ENCODE measurements at places on chromosomes 2 and 18.
A peak's percentile ranks its signal among the peaks of the same experiment; 100 is the strongest.

- no peak for DNase-seq
These were observed 49.7 kb downstream of the CYRIA start for GRCh38 chr2:16615687-16616615.

DNA sequence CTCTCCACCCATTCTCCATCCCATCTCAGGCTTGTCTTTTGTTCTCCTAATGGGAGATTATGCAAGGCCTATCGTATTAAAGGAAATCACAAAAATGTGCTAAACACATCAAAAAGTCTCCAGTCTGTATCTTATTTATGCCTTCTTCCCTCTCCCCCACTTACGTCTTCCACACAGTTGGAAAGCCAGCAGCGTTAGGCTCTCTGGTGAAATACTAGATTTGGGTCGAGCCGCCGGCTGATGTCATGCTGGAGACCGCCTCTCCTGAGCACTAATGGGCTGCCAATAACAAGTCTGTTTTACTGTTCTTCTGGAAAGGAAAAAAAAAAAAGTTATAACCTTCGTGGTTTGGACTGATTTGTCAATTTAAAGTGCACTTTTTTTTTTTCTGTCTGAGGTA, 182.7 kb upstream of the SIX2 start:
- no peak for DNase-seq

GRCh38 chr18:50320719-50321118, 33.2 kb upstream of the CXXC1 start:
- no peak for DNase-seq

- DNase-seq = no peak
These were observed 44.6 kb upstream of the LPIN2 start for GRCh38 chr18:3057526-3057925.

GRCh38 chr2:37648331-37649011, 23.0 kb downstream of the CDC42EP3 start:
- DNase-seq = no peak

- DNase-seq = no peak
These were observed 1.7 kb upstream of the PKDCC start for GRCh38 chr2:42045848-42046748.

DNA sequence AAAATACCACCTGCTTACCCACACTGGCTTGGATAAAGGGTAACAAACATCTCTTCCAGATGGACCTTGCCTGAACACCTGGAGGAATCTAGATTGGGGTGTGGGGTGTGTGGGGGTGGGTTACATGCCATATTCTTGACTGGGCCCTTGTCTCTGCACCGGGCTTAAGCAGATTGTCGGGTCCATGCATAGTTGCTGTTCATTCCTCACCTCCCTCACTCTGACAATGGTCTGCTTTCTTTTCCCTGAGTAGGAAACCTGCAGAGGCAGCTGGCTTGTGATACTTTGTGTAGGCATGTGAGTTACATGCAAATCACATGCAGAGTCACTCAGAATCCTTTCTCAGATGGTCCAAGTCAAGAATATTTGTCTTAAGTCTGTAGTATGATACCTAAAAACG, 112.8 kb upstream of the GLS start:
- no peak for DNase-seq

GRCh38 chr2:197209246-197209645, 101.3 kb downstream of the ANKRD44 start:
- no peak for DNase-seq

DNA sequence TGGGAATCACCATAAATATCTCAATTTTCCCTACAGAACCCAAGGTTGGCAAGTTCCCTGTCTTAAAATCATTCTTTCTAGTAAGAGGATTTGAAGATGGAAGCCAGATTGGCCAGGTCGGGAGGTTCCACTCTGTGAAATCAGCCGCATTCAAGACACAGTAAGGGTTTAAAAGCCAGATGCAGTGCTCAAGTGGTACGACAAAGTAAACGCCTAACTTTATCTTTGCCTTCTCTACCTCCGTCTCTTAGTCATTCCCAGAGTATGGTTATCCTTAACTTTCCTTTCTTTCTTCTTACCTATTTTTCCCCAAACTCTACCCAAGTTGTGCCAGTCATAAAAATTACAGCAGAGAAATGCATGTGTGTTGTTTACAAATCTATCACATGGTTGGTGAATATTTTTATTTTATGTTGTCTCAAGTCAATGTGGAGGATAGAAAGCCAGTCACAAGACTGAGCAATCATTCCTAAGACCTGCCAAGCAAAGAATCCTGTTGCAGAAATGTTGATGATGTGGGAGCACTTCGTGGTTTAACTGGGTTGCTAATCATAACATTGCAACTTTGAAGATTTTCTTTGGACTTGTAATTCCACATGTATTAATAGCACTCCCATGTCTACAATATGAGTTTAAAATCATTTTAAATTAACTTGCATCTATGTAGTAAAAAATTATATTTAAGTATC, 62.6 kb downstream of the SLC40A1 start:
- no peak for DNase-seq

DNA sequence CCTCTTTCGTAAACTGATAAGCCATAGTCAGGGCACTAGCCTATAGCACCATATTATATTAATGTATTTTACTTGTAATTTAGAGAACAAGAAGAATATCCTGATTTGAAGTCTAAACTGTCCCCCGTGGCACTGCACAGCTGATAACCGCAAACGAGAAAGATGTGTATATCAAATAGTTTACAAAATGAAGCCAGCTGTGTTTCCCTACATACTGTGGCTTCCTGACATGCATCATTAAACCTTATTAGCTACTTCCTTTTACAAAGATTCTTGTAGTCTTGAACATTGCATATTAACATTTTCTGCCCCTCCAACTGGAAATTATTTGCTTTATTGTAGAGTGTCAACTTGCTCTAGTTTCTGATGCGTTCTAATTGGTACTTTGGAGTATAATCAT, 153.5 kb upstream of the NFATC1 start:
- no peak for DNase-seq

- DNase-seq = no peak
These were observed 64.9 kb downstream of the EIPR1 start for GRCh38 chr2:3312576-3313345.

GRCh38 chr2:21837168-21837960, 713.6 kb downstream of the TDRD15 start:
- DNase-seq = no peak

- peak; percentile 26 for DNase-seq
These were observed 31.4 kb downstream of the IL18R1 start for GRCh38 chr2:102386867-102387541.

DNA sequence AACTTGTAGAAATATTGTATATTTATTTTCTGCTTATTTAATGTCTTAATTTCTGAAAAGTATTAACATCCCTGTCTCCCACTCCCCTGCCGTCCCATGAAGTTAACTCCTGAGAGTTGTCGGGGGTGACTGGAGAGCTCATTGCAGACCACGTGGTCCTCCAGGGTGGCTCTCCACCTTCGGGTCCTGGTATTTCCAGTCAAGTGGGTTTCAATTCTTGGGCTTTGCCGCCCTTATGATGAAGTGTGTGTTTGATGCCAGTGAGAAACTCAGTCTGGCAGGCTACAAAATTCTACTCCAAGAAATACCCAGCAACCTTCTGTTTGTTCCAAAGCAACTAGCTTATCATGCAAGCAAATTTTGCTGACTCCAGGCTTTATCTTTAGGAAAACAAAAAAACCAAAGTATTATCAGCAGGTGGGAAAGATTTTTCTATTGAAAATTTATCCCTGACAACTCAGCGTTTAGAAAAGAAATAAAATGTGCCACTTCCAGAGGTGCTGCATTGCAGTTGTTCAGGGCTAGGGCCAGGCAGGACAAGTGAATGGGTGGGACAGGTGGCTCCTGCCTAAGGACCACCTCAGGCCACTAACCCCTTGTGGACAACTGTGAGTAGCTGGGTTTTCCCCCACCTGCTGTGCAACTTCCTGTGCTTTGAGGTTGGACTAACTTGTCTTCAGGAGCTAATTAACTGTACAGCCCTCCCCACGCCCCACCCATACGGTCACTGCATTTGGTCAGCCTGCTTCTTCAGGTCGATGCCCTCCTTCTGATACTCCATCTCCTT, 46.6 kb downstream of the BCL2L11 start:
- peak; percentile 37 for DNase-seq

- no peak for DNase-seq
These were observed 1723.5 kb upstream of the LRRTM1 start for GRCh38 chr2:82027921-82028615.

DNA sequence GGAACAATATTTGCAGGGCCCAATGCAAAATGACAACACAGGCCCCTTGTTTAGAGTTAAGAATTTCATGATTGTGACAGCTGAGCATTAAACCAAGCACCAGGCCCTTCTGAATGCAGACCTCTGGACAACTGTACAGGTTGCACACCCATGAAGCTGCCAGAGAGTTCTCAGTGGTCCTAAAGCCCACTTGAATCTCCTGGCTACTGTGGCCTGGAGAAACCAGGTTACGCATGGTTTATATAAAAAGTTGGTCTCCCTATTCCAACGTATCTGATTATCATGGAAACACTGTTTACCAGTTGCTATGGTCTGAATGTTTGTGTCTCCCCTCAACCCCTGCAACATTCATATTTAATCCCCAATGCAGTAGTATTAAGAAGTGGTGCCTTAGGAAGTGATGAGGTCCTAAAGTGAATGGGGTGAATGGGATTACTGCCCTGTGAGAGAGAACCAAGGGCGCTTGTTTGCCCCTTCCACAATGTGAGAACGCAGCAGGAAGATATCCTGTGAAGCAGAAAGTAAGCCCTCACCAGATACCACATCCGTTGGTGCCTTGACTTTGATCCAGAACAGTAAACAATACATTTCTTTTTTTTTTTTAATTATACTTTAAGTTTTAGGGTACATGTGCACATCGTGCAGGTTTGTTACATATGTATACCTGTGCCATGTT, 48.0 kb upstream of the ANXA4 start:
- DNase-seq = no peak

DNA sequence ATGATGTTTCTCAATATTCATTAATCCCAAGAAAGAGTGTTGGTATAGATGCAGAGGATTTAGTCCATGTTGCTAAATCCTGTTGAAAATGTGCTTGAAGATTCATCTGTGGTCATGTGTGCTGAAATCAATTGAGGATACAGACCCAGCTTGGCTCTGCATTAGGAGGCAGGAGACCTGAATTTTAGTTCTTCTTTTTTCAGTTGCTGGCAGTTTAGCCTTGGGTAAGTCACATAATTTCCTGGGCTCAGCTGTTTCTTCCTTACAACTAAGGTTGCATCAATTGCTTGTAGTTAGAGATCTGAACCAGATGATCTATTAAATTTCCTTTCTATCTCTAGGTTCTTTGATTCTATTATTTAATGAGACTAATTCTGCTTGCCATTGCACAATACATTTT, 54.4 kb downstream of the SETBP1 start:
- DNase-seq = no peak

- DNase-seq = no peak
These were observed 498.5 kb downstream of the DPP10 start for GRCh38 chr2:114940785-114941458.

DNA sequence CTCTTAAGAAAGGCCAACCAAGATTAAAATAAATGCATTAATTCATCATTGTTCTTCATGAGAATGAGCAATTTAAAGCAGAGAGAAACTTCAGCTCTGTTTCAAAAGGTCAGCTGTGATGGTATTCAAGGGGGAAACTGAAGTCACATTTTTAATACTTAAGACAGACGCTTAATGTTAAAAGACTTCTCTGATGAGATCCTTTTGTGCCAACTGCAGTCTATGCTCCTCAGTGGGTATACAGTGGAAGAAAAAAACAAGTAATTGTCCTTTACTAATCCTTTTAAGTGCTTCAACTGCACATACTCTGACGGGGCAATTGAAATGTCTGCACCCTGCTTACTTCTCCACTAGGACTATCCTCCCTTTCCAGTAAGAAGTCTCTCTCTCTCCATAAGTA, 309.7 kb downstream of the GULP1 start:
- DNase-seq = no peak

GRCh38 chr2:83055376-83056010, 1403.6 kb downstream of the SUCLG1 start:
- no peak for DNase-seq

- no peak for DNase-seq
These were observed 36.6 kb downstream of the LONRF2 start for GRCh38 chr2:100285691-100286090.

DNA sequence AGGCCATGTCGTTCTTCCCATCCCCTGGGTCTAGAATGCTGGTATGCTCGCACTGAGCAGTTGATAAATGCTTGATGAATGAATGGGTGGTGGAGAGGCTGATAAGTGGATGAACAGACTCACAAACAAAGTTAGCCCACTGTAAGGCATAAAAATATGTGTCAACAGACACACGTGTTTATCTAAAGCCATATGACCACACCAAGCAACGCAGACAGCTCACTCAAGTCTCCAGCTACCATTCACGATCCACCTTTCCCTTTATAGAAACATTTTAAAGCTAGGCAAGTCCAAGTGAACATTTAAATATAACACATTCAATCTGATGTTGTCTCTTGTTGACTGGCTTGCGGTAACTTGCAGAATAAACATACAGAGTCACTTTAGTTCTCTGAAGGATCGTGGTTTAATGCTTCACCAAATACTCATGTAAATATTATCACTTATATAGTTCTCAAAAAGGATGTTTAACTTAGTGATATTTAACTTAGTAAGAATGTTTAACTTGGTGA, 105.5 kb downstream of the NOL10 start:
- no peak for DNase-seq

- DNase-seq = no peak
These were observed 11.5 kb upstream of the CELF4 start for GRCh38 chr18:37577051-37577611.

GRCh38 chr2:41123341-41123740, 671.5 kb upstream of the SLC8A1 start:
- DNase-seq = no peak

DNA sequence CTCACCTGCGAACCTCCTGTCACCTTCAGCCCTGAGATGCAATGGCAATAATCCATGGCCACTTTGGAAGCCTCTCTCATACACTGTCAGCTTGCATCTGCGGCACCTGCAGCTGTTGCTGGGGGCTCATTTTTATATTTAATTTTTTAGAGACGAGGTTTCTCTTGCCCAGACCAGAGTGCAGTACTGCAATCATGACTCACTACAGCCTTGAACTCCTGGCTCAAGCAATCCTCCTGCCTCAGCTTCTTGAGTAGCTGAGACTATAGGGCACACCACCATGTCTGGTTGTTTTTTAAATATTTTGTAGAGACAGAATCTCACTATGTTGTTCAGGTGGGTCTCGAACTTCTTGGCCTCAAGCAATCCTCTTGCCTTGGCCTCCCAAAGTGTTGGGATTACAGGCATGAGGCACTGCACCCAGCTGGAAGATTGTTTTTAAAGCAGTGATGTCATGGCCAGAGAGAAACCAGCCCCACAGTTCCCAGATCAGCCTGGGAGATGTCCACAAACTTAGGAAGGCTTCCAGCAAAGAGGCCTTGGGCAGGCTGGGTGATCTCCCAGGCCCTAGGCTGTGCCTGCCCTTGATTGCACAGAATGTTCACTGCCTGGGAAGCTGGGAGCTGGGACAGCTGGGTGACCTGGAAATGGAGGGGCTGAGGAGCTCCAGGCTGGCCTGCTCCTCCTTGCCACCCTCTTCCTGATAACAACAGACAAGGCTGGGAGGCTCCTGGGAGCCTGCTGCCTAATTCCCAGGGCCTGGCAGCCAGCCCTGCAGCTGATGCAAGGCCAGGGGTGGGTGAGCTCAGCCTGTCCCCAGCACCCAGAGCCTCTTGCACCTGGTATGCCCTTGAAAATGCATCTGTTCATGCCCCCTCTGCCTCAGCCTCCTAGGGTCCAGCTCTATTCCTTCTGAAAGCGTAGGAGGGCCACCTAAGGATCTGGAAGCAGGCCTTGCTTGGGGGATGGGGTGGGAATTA, 27.1 kb downstream of the SH2D6 start:
- DNase-seq = no peak

- no peak for DNase-seq
These were observed 380.5 kb downstream of the DSEL start for GRCh38 chr18:67135981-67136380.

Measured in GM10248 (cell line).